Lung (tissue), 17 donors: ENCODE measurements at places on chromosomes 4 and X. TPM values are rescaled to one million over a fixed set of nuclear protein-coding genes. Genes with fewer than 3 reads are reported as not detected.
A peak's percentile ranks its signal among the peaks of the same experiment; 100 is the strongest.

Gene TRMT2B
- 22.4 TPM for total RNA-seq

Gene HDX
- total RNA-seq = 11.2 TPM

Gene TAF7L
- 0.21 TPM for total RNA-seq

- peak; percentile 11 for DNase-seq
Measured at GRCh38 chr4:163613383-163613782, 118.9 kb downstream of the TMA16 start.

DNA sequence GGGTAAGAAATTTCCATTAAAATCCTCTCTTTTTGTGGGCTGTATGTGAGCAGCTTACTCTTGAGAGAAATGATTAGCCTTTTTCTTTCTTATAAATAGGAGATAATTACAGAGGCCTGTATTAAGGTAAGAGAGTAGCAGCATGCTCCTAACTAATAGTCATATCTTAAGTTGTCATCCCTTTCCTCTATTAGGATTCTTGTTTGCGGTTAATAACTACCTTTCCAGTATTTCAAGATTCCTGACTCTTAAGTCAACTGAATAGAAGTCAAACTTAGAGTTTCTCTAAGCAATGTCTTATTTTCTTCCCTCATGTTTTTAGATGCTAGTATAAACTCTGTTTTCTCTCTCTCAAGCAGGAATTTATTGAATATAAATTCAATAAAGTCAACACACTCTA lies 139.9 kb upstream of the GPRIN3 start:
- DNase-seq = no peak

- DNase-seq = no peak
Measured at GRCh38 chr4:19254486-19254885, 997.2 kb upstream of the SLIT2 start.

- no peak for DNase-seq
Measured at GRCh38 chr4:36326476-36327029, 45.1 kb downstream of the DTHD1 start.

DNA sequence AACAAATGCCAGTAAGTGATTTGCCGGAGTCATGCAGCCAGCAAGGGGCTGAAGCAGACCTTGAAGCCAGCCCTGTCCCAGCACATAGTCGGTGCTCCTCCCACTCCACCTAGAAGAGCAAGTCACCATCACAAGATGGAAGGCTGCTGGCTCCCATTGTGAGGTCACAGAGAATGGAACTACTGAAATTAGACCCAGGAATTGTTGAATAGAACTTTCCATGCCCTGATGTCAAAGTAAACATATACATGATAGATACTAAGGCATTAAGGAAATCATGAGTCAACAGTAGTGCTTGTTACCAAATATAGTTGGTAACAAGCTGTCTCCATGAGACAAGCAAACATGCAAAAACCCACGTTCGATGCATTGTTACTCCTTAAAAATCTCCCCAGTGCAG lies 177.1 kb upstream of the MID1 start:
- no peak for DNase-seq

DNA sequence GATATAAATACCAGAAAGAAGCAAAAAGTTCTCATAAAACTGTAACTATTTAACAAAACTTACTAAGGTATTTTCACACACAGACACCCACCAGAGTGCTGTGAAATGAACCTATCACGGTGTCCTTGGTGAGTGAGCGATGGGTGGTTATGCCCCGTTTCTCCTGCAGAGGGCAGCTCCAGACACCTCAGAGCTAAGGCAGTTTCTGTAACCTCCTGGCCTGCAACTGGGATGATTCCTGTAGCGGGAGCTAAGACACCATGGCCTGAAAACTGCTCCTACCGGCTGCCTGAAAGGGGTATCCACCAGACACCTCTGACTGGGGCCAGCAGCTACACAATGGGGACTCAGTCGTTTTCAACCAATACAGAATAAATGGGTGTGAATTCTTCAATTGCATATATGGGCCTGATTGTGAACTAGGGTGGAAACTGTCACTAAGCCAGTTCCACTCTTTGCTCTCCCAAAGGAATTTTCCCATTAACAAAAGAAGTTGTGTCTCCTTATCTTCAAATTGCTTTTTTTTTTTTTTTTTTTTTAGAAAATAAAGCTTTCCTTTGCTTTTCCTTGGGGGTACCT lies 2375.8 kb upstream of the TENM3 start:
- peak; percentile 27 for DNase-seq

DNA sequence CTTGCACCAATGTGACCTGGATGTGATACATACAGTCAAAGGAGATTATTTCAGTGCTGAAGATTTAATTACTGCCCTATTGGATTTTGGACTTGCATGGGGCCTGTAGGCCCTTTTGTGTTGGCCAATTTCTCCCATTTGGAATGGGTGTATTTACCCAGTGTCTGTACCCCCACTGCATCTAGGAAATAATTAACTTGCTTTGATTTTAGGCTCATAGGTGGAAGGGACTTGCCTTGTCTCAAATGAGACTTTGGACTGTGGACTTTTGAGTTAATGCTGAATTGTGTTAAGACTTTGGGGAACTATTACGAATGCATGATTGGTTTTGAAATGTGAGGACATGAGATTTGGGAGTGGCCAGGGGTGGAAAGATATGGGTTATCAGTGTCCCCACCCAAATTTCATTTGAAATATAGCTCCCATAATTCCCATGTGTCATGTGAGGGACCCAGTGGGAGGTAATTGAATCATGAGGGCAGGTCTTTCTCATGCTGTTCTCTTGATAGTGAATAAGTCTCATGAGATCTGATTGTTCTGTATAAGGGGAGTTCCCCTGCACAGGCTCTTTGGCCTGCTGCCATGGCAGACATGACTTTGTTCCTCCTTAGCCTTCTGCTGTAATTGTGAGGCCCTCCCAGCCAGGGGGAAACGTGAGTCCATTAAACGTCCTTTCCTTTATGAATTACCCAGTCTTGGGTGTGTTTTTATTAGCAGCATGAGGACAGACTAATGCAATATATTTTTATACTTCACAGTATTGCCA lies 362.2 kb upstream of the SPANXN4 start:
- no peak for DNase-seq

- DNase-seq = peak; percentile 91
Measured at GRCh38 chrX:23434356-23434884, 99.8 kb downstream of the PTCHD1 start.

DNA sequence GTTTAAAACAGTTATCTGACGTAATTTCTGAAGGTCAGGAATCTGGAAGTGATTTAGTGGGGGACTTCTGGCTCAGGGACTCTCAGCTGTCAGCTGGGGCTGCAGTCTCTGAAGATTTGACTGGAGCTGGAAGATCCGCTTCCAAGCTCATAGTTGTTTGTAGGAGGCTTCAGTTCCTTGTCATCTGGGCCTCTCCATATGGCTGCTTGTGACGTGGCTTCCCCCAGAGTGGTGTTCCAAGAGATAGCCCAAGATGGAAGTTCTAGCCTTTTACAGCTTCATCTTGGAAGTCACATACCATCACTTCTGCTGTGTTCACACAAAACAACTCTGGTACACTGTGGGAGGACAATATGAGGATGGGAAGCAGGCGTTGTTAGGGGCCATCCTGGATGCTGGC lies 2.1 kb downstream of the MPC1L start:
- no peak for DNase-seq

Gene ZNF141
- 68.4 TPM for total RNA-seq

GRCh38 chrX:11528623-11529022 lies 137.1 kb downstream of the ARHGAP6 start:
- no peak for DNase-seq

- no peak for DNase-seq
Measured at GRCh38 chr4:10581022-10581421, 103.5 kb downstream of the CLNK start.

GRCh38 chr4:153038623-153039311 lies 102.6 kb downstream of the FHDC1 start:
- DNase-seq = no peak

Gene MUC7
- not detected for total RNA-seq

Gene RNF150
- 19.3 TPM for total RNA-seq

- no peak for DNase-seq
Measured at GRCh38 chr4:107725281-107725859, 5.3 kb upstream of the PAPSS1 start.

GRCh38 chr4:79611026-79611425 lies 203.0 kb upstream of the GK2 start:
- DNase-seq = no peak
